ENCODE measurements at places on chromosomes 11 and 22.

DNA sequence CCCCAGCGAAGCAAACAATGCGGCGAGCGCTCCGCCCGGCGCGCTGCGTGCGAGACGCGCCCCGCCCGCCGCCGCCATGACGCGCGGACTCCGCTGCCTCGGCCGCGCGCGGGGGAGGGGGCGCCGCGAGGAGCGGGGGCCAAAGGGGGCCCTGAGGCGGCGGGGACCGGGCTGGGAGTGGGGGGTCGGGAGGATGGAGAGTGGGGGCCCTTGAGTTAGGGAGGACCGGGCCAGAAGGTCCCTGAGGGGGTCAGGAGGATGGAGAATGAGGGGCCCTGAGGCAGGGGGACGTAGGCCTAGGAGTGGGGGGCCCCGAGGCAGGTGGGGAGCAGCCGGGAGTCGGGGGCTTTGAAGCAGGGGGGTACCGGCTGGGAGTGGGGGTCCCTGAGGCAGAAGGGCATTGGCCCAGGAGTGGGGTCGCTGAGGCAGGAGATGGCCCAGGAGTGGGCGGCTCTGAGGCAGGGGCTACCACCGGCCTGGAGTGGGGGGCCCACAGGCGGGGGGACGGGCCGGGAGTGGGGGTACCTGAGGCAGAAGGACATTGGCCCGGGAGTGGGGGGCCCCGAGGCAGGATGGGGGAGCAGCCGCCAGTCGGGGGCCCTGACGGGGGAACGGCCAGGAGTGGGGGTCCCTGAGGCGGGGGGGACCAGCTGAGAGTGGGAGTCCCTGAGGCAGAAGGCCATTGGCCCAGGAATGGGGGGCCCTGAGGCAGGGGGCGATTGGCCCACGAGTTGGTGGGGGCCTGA, at the start of gene BRD1:
BRD1 (minus strand) TSS at position 21 of the 746 bp plus-strand sequence. CDS start 3,556 bp downstream, outside the sequence.
- no peak for DNase-seq

- no peak for DNase-seq
These were observed 6.4 kb downstream of the SIGIRR start for GRCh38 chr11:408154-409007.

GRCh38 chr11:9700105-9700801, 36.4 kb downstream of the SWAP70 start:
- DNase-seq, result no peak

- no peak for DNase-seq
These were observed 17.5 kb upstream of the GAL start for GRCh38 chr11:68666849-68667248.

- no peak for DNase-seq
These were observed 32.6 kb downstream of the PPFIBP2 start for GRCh38 chr11:7546324-7546791.

DNA sequence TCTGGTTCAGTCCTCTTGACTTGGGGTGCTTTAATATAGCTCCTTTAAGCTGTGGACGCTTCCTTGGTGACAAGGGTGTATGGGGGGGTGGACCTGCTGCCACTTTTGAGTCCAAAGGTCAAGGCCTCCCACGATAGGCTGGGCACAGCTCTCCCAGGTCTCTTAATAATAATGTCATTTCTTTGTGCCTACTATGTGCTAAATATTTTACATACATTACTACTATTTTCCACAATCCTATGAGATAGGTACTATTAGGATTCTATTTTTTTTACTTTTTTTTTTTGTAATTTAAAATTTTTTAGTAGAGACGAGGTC, 304 bp upstream of the UCP3 start:
- no peak for DNase-seq

- DNase-seq, result no peak
These were observed 113.6 kb downstream of the LDLRAD3 start for GRCh38 chr11:36057379-36058042.

DNA sequence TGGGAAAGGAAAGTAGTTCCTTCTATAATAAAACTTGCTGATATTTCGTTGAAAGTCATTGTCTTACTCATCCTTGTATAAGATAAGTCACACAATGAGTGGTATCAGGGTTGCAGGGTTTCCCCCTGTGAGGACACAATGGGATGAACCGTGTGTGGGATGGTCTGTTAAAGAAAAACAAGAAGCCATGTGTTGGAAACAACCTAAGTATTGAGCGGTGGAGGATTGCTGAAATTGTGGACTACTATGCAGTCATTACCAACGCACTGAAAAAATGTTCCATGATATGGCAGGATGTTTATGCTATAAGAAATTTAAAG, 28.6 kb downstream of the PTPRJ start:
- DNase-seq, result no peak
